Fibroblast of skin of scalp (primary cell): ENCODE measurements at places on chromosomes 12 and 14.

- no peak for DNase-seq
Measured at GRCh38 chr12:99722690-99723486, 75.3 kb downstream of the GARIN6 start.

DNA sequence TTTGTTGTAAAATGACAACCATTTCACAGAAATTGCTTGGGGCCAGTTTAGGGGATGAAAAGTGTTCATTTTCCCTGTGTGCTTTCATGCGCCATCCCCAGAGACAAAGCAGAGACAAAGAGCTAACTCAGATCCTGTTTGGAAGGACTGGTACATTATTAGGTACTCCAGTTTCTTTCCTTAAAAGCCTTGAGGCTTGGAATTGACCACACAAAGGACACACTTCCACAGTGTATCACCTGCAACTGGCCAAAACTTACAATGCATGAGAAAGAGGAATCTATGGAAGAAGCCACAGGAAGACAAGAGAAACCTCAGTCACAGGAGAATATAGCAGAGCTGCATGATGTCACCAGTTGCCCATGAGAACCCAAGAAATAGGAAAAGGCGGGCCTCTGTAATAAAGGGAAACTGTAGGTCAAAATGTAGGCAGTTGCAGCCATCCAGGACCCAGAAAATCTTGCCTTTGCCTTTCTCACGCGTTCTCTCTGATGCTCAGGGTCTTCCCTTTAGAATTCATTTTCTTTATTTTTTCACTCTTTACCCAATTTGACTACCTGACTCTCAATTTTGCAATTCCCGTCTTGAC, 339.0 kb downstream of the RMST start:
- no peak for DNase-seq

GRCh38 chr12:53298164-53298563, 1.3 kb upstream of the MYG1 start:
- peak; percentile 76 for DNase-seq

DNA sequence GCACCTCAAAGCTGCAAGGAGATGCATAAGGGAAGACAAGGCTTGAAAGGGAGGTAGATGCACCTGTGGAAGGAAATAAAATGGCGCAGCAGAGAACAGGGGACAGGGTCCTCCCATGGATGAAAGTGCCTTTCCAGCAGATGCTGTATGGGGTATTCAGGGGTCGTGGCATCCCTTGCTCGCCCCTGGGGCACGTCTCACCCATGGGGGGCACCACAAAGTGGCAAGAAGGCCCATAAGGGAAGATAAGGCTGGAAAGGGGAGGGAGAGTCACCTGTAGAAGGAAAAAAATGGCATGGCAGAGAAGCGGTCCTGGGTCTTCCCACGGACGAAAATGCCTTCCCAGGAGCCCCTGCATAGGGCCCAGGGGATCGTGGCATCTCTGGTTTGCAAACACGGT, 265.1 kb downstream of the ALG10 start:
- no peak for DNase-seq

DNA sequence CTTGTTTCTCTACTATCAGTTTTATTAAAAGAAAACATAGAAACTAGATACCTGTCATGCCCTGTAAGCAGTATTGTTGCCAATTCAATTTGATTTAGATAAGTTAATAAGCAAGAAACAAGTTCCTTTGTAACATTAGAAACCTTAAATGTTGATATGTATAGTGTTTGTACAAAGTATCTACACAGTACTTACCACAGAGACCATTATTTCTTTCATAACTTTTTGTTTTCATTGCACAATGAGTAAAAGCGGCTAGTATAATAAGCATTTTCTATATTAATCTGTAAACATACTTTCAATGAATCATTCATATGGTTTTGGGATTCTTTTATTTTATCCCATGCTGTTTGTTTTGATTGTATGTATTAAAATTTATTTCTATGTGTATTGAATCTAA, 305.1 kb downstream of the TTC6 start:
- no peak for DNase-seq

- no peak for DNase-seq
Measured at GRCh38 chr14:53714495-53715192, 242.0 kb downstream of the BMP4 start.

GRCh38 chr12:55908726-55909512, 18.8 kb downstream of the PYM1 start:
- peak; percentile 48 for DNase-seq

- peak; percentile 80 for DNase-seq
Measured at GRCh38 chr12:124024263-124024678, 51.3 kb downstream of the ZNF664 start.

- peak; percentile 61 for DNase-seq
Measured at GRCh38 chr12:31589904-31590641, 863 bp downstream of the DENND5B start.

DNA sequence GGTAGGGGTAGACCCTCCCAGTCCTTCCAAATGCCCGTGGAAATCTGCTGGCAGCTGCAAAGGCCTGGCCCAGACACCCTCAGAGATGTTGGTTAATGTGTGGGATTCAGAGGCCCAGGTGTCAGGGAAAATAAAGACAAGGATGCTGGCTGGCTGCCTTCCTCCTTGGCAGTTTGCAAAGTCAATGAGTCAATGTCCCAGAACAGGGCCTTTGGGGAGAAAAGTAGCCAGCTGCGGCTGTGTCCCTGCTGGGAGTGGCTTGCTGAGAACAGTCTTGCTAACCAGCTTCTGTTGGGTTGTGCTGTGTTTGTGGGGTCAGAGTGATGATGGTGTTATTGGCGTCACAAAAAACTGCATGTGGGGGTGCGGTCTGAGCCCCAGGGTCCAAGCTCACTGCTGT, 29.2 kb downstream of the GLRX5 start:
- DNase-seq = no peak

DNA sequence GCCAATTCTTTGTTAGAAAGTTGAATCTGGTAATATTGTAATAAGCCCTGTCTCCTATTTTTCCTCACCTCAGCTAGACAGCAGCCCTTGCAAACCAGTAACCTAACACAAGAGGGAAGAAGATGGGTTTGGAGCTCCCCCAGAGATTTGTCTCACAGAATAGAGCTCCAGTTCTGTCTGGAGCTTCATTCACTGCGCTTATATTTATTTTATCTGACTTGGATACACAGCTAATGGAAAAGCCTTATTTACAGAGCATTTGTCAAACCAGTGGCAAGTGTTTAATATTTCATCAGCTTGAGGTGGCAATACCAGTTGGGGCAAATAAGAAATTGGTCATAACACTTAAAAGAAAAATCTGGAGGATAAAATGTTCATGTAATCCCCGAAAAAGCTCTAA, 1094.0 kb downstream of the FSCB start:
- no peak for DNase-seq

GRCh38 chr12:124484526-124484953, 82.9 kb downstream of the NCOR2 start:
- no peak for DNase-seq

GRCh38 chr12:66137937-66138336, 7.4 kb upstream of the LLPH start:
- no peak for DNase-seq

GRCh38 chr14:93764211-93764659, 24.1 kb downstream of the PRIMA1 start:
- DNase-seq = peak; percentile 38

- DNase-seq = no peak
Measured at GRCh38 chr14:82805892-82806825, 1272.5 kb upstream of the SEL1L start.

- no peak for DNase-seq
Measured at GRCh38 chr14:92877757-92878431, 45.1 kb upstream of the CHGA start.

GRCh38 chr14:101497684-101498525, 63.4 kb upstream of the DIO3 start:
- no peak for DNase-seq
